ENCODE measurements at places on chromosomes 3 and 15.

- DNase-seq, result no peak
These were observed 120.3 kb downstream of the RAP2B start for GRCh38 chr3:153282355-153282754.

GRCh38 chr15:78064544-78064943 lies 13.0 kb downstream of the TBC1D2B start:
- DNase-seq, result peak; percentile 74

- no peak for DNase-seq
These were observed 150.3 kb upstream of the SOX2 start for GRCh38 chr3:181561139-181562031.

- DNase-seq, result no peak
These were observed 123.8 kb upstream of the BNIP2 start for GRCh38 chr15:59812889-59813288.

- peak; percentile 87 for DNase-seq
These were observed 124.3 kb downstream of the CHSY1 start for GRCh38 chr15:101127506-101128076.

- DNase-seq, result no peak
These were observed 261.3 kb downstream of the RPLP1 start for GRCh38 chr15:69713726-69714559.

- no peak for DNase-seq
These were observed 170.7 kb downstream of the OCA2 start for GRCh38 chr15:27928386-27928785.

GRCh38 chr3:129911261-129911861 lies 17.9 kb upstream of the TMCC1 start:
- no peak for DNase-seq

GRCh38 chr3:46900356-46900755 lies 22.8 kb downstream of the PTH1R start:
- DNase-seq, result no peak

DNA sequence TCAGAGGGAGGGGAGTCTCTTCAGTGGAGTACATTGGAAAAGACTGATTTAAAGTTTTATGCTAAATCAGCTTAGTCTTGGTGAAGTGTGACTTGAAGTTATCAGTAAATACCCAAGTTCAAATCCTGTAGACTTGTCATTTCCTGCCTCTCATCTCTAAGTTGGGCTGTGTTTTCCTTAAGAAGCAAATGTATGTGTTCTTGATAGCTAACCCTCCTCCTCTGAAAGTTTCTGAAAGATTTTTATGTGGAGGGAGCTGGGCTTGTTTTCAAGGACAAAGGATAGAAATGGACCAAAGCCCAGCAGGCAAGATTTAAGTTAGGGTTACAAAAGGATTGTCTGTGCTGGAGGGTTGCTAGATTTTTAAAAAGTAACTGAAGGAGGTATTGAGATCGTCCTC lies 4.2 kb downstream of the MAPKBP1 start:
- DNase-seq, result no peak

DNA sequence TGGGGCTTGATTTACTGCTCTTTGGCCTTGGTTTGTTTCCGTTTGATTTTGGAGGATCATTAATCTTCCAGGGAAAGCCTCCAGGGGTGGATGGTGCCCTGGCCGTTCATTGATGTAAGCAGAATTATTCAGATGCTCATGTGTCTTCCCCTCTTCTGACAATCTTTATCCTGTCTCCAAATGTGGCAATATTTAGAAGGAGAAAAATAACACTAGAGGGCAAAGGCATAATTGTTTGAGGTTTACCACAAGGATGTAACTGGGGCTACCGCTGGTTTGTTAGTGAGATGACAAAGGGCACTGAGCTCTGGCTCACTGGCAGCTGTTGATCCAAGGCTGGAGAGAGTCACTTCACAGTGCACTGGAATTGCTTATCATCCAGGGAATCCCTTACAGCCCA lies 18.2 kb upstream of the PLCL2 start:
- no peak for DNase-seq

Measured in hindlimb muscle (tissue), 1 donor.